ENCODE measurements at places on chromosomes 6 and 20.

DNA sequence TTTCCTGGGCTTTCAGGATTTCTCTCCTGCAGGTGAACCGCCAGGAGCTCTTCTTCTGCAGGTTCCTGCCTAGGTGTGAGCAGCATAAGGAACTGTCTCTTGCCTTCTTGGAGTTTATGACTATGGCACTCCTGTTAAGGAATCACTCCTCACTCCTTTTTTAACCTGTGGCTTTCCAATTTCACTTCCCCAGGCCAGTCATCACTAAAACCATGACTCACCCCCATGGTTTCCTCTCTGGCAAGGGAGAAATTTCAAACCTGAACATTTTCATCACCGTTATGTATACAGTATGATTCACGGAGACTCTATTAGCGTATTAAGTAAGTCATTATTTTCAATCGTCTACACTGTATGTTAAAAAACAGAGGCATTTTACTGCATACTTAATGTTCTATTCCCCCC lies 78.2 kb upstream of the ARID1B start:
- peak; percentile 48 for DNase-seq

- no peak for DNase-seq
Observed at GRCh38 chr20:4593149-4593525, 128.6 kb upstream of the PRND start.

DNA sequence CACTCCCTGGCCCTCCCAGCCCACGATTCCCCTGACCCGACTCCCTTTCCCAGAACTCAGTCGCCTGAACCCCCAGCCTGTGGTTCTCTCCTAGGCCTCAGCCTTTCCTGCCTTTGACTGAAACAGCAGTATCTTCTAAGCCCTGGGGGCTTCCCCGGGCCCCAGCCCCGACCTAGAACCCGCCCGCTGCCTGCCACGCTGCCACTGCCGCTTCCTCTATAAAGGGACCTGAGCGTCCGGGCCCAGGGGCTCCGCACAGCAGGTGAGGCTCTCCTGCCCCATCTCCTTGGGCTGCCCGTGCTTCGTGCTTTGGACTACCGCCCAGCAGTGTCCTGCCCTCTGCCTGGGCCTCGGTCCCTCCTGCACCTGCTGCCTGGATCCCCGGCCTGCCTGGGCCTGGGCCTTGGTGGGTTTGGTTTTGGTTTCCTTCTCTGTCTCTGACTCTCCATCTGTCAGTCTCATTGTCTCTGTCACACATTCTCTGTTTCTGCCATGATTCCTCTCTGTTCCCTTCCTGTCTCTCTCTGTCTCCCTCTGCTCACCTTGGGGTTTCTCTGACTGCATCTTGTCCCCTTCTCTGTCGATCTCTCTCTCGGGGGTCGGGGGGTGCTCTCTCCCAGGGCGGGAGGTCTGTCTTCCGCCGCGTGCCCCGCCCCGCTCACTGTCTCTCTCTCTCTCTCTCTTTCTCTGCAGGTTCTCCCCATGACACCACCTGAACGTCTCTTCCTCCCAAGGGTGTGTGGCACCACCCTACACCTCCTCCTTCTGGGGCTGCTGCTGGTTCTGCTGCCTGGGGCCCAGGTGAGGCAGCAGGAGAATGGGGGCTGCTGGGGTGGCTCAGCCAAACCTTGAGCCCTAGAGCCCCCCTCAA lies at the start of gene LTA:
Gene LTA (plus strand): TSS at position 249 of the 871 bp plus-strand sequence. CDS start 454 bp downstream, at position 703.
- DNase-seq = no peak

DNA sequence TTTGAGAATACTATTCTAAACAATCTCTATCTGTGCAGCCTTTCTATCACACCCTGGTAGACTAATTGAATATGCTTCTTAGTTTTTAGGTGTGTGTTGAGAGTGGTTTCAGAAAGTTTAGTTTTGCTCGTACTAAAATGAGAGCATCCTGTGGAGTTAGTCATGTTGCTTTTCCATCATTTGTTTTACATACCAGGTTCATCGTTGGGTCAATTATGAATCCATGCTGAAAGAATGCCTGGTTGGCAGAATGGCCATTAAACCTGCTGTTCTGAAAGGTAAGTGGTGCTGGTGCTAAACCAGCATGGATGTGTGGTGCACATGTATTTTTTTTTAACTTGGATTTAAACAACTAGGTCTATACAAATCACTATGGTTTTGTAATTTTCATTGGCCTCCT lies 49.3 kb downstream of the CYB5R4 start:
- DNase-seq = peak; percentile 46

DNA sequence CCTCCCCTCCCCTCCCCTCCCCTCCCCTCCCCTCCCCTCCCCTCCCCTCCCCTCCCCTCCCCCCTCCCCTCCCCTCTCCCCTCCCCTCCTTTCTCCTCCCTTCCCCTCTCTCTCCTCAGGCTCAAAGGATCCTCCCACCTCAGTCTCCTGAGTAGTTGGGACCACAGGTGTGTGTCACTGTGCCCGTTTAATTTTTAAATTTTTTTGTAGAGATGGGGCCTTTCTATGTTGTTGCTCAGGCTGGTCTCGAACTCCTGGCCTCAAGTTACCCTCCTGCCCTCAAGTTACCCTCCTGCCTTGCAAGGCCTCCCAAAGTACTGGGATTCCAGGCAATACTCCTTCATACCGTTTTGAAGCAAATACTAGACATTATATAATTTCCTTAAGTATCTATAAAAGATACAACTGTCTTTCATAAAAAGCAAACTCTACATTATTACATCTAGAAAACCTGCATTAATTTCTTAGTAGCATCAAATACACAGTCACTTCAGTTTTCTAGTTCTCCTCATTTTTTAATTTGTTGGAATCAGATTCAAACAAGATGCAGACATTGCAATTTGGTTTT lies 39.8 kb downstream of the NCOA3 start:
- no peak for DNase-seq

- DNase-seq = no peak
Observed at GRCh38 chr20:3802524-3803239, 6.6 kb downstream of the CDC25B start.

GRCh38 chr6:118509009-118509617 lies 39.0 kb upstream of the PLN start:
- peak; percentile 33 for DNase-seq

DNA sequence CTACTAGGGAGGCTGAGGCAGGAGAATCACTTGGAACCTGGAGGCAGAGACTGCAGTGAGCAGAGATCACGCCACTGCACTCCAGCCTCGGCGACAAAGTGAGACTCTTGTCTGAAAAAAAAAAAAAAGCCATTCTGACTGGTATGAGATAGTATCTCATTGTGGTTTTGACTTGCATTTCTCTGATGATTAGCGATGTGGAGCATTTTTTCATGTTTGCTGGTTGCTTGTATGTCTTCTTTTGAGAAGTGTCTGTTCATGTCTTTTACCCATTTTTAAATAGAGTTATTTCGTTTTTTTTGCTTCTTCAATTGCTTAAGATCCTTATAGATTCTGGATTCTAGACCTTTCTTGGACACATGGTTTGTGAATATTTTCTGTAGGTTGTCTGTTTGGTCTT lies 103.5 kb upstream of the SIM1 start:
- DNase-seq = no peak

GRCh38 chr6:127058936-127059335 lies 59.5 kb upstream of the RSPO3 start:
- DNase-seq = no peak

DNA sequence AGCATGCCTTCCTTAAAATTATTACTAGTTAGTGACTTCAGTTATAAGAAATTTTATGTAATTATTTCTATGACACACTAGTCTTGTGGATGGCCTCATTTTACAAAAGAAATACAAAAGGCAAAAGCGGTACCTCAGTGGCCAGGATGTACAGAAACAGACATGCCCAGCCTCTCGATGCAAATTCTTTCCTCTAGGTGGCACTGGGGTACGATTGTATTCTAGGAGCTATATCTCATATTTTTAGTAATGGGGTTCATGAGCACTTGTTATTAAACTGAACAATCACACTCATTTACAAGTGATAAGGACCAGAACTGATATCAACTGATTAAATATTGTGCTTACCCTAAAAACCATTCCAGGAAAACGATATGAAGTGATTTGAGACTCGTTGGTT lies 59.8 kb downstream of the SOD2 start:
- no peak for DNase-seq

GRCh38 chr6:91105532-91105931 lies 518.7 kb upstream of the MAP3K7 start:
- no peak for DNase-seq

- DNase-seq = no peak
Observed at GRCh38 chr6:118992186-118992795, 57.3 kb upstream of the MCM9 start.

- DNase-seq = no peak
Observed at GRCh38 chr6:692356-692851, 535 bp downstream of the EXOC2 start.

DNA sequence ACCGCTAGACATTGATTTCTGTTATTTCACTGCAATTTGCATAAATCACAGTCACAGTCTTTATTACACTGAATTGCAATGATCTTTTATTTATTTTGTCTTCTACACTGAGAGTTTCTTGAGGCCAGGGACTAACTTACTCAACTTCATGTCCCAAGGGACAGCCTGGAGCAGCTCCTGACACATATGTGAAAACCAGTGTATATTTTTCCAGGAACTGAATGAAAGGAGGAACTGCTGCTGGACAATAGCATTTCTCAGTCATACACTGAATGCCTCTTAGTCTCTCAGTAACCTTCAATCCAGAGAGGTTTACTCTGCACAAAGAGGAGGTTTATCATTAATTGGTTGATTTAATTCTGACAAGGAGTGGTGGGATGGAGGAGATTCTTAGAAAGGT lies 5.9 kb downstream of the F13A1 start:
- no peak for DNase-seq

DNA sequence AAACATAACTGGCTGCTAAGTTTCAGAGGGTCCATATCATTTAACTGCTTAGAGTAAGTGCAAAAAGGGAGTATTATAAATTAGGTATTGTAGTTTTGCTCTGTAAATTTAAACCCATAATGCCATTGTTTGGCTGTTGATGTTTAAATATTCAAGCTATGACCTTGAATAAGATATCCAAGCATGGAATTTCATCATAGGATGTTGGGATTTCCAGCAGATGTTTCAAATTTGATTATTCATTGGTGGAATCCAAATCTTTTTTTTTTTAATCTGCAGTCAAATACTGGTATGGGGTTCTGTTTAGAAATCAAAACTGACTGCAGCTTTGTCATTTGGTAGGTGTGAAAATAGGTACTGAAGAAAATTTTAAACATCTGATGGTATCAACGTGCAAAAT lies 161.0 kb downstream of the KHDC1L start:
- no peak for DNase-seq

DNA sequence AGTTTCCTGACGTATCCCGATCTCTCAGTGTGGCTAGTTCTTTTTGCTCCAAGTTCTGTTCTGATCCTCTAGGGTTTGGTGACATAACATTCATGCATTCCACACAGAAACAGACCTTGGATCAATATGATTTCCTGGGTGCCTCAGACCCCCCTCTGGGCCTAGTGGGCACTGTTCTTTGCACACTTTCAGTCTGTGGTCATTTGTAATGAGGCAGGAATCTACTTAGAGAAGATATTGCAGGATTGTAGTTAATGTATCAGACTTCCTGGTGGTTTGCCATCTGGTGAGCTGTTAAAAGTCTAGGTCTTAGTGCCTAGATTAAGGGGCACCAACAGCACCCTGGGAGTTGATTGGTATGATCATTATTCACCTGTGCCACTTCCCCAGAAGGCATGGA lies 7.5 kb downstream of the BEND6 start:
- DNase-seq = no peak

DNA sequence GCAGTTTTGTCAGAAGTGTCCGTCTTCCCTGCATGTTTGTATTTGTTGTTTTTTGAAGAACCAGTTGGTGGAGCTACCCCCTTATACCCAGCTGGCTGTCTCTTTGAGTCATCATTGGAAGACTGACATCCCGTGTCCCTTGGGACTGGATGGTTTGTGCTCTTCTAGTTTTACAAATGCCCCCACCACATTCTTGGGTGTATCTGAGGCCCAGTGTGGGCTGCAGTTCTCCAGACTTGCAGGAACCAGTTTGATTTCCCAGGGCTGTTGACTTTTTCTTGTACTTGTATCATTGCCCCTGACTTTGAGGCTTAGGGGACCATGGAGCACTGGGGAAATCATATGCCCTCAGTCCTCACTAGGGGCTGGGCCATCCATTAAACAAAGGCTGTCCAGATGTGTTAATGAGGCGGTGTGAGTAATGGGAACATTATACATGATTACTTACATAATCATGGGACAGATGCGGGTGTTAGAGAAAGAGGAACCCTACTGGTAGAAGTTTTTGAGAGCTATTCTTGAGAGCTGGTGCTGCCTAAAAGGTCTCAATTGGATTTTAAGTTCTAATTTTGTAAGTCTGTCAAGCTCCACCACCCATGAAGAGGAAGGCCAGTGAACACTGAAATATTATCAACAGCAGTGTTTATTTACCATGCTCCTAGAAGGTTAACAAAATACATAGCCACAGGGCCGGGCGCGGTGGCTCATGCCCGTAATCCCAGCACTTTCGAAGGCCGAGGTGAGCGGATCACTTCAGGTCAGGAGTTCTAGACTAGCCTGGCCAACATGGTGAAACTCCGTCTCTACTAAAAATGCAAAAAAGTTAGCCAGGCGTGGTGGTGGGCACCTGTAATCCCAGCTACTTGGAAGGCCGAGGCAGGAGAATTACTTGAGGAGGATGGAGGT lies 8.5 kb downstream of the JARID2 start:
- no peak for DNase-seq

DNA sequence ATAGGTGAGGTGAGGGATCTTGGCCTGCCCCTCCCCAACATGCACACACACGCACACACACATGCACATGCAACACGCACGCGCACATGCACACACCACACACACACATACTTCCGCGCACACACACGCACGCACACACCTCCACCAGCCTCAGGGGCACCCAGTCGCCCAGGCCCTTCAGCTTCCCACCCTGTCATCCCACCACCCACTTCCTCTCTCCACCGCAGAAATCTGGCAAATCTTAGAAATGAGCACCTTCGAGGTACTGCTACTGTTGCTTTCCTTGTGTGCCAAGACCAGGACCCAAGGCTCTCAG lies 1.2 kb downstream of the SPDEF start:
- DNase-seq = no peak

GRCh38 chr20:24823176-24823784 lies 125.8 kb upstream of the CST7 start:
- no peak for DNase-seq

- DNase-seq = peak; percentile 34
Observed at GRCh38 chr6:4316867-4317400, 181.6 kb upstream of the ECI2 start.

Measured in astrocyte of the cerebellum (primary cell).